ENCODE measurements at places on chromosomes 11 and 22.

DNA sequence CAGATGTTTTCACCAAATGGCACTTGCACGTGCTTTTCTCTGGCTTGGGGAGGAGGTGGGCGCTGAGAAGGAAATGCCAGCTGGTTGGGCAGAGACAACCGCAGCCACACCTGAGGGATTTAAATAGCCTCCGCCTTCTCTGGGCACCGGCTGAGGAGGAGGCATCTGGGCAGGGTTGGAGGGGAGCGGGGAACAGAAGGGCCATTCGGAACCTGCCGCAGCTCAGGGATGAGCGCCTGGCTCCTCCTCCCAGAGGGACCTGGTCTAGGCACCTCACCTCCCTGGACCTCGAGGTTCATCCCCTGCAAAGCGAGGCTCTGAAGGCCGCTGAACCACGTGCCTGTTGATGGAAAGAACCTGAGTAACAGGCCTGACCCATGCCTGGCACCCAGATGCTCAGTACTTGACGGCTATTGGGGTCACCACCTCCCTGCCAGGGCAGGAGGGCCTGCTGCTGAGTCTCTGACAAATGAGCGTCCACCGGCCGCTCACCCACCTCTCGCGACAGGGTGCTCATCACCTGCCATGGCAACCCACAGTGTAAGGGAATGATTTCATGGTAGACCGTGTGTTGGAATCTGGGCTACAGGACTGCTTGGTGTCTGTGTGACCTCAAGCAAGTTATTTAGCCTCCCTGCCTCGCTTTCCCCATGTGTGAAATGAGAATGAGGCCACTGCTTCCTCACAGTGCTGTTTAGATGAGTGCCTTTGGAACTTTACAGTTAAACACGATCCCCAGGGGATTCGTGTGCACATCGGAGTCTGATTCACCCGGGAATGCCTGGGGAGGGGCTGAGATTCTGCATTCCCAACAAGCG is 2.0 kb upstream of the KDELR3 start:
- no peak for DNase-seq

GRCh38 chr22:42360348-42360747 is 71.9 kb downstream of the NFAM1 start:
- DNase-seq = no peak

- no peak for DNase-seq
Measured at GRCh38 chr22:50688448-50688847, 15.8 kb downstream of the SHANK3 start.

GRCh38 chr11:17224727-17225126 is 16.9 kb upstream of the PIK3C2A start:
- peak; percentile 18 for DNase-seq

- no peak for DNase-seq
Measured at GRCh38 chr22:49807780-49808708, 19.6 kb downstream of the BRD1 start.

DNA sequence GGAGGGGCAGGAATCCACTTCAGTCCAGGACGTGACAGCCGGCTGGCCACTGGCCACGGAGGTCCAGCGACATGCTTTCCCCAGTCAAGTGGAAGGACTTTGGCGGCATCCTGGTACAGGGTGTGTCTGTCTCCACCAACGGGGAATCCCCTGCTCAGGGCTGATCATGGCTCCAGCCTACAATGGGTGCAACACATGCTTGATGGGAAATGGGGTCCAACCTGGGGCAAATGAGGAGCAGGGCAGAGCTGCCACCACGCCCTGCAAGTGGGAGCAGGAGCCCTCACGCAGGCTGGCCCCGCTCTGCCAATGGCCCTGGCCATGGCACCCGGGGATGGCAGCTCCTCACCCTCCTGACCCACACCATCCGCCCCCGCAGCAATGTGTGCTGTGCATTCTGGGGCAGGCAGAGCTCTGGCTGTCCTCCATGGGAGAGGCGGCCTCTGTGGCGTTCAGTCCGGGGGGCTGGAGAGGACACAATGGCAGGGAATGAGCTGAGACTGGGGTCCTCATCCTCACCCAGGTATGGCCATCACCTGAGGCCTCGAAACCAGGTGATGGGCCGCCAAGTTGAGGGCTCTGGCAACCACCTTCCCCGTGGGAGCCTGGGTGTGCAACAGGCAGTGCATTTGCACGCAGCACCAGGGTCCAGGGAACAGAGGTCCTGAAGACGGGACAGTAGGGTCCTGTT is 5.8 kb upstream of the SEPTIN5 start:
- no peak for DNase-seq

DNA sequence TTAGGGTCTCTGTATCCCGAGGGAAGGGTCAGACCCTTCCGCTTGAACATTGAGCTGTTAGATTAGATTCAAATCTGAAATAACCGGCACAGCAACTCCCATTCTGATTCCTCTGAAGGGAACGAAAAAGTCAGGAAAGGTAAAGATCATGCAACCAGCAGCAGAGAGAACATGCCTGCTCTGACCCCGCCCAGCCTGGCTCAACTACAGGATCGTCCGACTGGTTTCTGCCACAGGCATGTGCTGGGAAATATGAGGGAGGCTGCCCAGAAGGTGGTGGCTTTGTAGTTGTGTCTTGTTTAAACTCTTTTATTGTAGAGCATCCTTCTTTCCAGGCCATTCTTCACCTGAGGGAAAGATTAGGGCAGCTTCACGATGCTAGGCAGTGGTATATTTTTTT is 5.0 kb upstream of the MTNR1B start:
- no peak for DNase-seq

GRCh38 chr22:18104566-18104965 is 6.0 kb upstream of the TUBA8 start:
- DNase-seq = no peak

- DNase-seq = no peak
Measured at GRCh38 chr11:118227865-118228785, 3.3 kb upstream of the JAML start.

- DNase-seq = no peak
Measured at GRCh38 chr22:41367039-41367679, 14.6 kb upstream of the TEF start.

DNA sequence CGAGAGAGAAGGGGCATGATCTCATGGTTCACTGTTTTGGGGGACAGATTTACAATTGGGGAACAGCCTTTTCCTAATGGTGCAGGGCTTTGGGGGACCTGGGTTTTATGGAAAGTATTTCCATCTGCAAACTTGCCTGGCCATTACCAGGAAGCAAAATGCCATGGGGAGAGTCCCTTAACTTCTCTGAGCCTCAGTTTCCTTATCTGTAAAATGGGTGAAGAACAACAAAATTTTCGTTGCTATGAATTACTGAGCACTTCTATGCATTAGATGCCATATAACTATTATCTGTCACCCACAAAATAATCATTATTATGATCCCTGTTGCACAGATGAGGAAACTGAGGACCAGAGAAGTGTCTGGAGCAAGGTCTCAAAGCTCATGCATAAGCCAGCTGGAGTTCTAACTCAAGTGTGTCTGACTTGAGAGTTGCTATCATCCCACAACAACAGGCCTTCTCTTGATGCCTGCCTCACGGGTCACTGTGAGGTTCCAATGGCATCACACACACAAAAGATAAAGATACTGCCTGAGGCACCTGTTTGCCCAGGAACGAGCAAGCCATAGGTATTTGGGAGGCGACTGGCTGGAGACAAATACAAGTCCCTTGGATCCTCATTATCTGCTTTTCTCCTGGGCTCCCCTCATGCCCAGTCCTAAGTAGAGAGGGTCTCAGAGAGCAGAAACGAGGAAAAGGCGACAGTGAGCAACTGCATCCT is 15.8 kb downstream of the TPST2 start:
- DNase-seq = no peak

DNA sequence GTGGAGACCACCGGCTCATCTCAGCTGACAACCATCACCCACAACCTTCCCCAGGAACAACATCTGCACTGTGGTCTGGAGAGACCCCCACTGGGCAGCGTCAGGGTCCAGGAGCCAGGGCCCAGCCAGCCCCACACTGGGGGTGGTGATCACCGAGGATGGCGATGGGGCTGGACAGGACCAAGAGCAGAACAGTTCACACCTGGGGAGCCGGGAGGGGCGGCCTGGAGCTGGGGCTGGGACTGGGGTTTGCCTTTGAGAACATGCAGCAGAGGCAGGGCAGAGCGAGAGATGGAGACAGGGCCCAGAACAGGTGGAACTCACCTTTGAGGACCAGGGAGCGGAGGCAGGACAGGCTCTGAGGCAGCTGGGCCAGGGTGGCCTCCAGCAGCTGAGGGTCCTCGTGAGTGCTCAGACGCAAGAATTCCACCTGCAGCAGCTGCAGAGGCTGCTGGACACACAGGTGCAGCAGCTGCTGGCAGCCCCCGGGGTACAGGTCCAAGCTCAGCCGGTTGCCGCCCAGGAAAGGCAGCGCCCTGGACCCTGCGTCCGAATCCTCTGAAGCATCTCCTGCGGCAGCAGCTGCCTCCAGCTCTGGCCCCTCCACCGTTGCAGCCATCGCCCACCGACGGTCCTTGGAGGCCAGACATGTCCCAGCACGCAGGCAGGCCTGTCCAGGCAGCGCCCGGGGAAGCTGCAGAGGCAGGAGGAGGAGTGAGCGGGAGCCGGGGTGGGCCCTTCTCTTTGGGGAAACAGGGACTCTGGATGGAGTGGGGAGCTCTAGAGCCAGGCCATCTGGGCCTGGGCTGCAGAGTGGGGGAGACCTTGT is 1.0 kb downstream of the PIDD1 start:
- DNase-seq = no peak

- no peak for DNase-seq
Measured at GRCh38 chr11:59164028-59164427, 7.9 kb upstream of the DTX4 start.

DNA sequence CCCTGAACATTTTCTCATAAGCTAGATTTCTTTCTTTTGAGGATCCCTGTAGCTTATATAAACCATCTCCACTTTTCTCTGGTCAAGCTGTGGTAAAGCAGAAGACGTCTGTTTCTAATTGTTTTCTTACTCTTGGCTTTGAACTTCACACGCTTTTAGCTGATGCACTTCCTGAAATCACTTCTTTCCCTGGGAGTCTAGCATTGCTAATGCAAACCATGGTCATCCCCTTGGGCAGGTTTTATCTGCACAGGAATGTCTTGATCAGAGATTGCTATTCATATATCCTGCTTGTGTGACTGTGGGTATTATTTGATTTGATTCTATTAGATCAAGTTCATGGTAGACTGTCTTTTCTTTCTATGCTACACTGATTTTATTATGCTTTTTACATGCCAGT is 199.2 kb upstream of the POU2AF2 start:
- DNase-seq = no peak

GRCh38 chr11:132026746-132027145 is 656.3 kb downstream of the NTM start:
- no peak for DNase-seq

DNA sequence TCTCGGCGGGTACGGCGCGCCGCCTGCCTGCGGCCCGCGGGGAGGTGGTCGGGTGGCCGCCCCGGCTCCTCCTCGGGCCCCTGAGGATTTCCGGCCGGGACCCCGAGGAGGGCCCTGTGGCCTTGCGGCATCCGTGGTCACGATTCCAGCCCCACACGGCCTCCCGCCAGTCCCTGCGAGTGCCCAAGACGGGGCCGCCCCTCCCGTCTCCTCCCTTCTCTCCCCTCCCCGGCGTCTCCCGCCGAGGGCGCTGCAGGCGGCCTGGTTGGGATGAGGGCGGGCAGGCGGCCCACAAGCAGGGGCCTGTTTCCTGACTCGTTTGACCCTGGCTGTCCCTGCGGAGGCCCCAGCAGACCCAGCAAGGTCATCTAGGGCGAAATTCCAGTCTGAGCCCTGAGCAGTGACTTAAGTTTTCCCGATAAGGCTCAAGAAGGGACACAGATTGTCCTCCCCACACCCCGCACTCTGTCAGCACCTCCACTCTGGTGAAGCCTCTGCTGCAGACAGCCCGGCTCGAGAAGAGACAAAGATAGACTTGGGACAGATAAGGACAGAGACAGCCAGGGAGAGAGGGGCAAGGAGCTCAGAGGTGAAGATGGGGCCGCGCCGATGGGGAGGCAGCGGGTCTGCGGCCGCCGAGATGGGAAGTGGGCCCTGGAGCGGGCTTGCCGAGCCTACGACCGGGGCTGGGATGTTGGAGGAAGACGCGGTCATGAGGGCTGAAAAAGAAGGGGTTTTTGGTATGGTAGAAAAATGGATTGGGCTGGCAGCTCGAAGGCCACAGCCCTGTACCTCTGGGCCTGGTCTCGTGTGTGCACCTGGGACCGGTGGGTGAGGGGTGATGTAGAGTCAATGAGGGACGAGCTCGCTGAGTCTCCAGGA is 95.0 kb downstream of the SWAP70 start:
- peak; percentile 64 for DNase-seq

DNA sequence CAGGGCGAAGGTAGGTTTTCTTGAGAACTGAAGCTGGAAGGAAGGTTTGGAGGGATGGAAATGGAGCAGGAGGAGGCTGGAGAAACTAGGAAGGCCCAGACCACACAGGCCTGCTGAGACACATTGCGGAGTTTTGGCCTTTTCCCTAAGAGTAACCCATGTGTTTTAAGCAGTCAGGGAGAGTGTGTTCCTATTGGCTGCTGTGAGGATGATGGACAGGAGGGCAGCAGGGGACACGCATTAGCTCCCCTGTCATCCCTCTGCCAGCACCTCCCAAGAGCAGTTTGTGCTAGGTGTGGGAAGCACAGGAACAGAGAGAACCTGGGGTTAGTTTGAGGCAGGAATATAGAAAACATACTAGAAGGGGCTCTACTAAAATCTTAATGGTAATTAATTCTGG is 842.1 kb downstream of the TBC1D22A start:
- no peak for DNase-seq

- DNase-seq = no peak
Measured at GRCh38 chr11:25876456-25876965, 455.4 kb upstream of the ANO3 start.

- DNase-seq = no peak
Measured at GRCh38 chr11:121567995-121568394, 115.2 kb upstream of the SORL1-AS1 start.

DNA sequence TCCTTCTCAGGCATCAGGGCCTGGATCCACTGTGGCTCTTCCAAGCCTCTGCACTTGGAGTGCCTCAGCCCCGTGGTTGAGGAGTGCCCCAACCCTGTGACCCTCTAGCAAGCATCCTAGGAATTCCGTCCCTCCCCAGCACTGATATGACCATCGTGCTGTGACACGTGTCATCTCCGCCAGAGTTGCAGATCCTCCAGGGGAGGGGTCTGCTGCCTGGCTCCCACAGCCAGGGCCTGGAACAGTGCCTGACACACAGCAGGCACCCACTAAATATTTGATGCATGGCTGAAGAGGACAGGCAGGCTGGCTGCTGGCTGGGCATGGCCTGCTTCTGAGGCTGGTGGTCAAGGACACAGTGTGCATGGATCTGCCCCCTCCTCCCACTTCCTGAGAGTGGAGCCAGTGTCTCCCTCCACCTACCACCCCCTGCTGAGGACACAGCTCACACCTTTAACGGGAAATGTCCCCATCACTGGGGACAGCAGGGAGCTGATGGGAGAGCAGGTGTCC is 1.7 kb upstream of the CD81 start:
- DNase-seq = no peak

DNA sequence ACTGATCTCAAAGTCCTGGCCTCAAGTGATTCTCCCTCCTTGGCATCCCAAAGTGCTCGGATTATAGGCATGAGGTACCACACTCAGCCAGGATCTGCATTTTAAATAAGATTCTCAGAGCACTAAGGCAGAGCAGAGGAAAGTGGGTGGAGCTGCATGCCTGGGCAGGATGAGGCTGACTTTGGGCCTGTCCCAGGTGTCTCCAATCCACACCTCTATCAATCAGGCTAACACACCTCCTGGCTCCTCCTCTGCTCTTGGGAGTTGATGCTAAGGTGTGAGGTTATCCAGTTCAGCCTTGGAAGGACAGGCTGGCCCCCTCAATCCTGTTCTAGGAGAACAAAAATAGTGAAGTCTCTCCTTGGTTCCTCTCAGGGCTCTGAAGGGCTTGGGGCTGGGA is 30.2 kb upstream of the P2RY2 start:
- no peak for DNase-seq

- DNase-seq = no peak
Measured at GRCh38 chr11:126991596-126991995, 9.0 kb downstream of the KIRREL3 start.

All from endothelial cell (in vitro differentiated cells).